Anterior cingulate cortex (tissue), 58 donors: ENCODE measurements at places on chromosomes 2 and 18.

- no peak for DNase-seq
These were observed 37.6 kb upstream of the PSME4 start for GRCh38 chr2:54008439-54008838.

DNA sequence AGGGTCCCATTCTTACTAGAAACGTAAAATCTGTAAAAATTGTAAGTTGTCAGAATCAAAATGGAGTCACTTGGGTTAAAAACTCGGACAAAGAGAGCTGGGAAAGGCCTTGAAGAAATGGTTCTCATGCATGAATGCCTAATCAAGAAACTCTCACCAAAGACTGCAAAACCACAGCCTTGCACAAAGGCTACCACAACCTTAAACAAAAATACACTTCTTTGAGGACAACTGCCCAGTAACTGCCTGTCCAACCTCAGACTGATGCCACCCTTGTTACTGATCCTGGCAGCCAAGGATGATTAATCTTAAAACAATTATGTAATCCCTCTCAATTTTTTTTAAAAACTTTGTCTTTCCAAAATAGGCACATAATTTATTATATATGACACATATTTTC is 299.3 kb downstream of the CCDC85A start:
- no peak for DNase-seq

GRCh38 chr2:102122115-102122514 is 20.4 kb upstream of the IL1R1 start:
- DNase-seq, result no peak

- no peak for DNase-seq
These were observed 225.0 kb upstream of the HS6ST1 start for GRCh38 chr2:128543646-128544045.

DNA sequence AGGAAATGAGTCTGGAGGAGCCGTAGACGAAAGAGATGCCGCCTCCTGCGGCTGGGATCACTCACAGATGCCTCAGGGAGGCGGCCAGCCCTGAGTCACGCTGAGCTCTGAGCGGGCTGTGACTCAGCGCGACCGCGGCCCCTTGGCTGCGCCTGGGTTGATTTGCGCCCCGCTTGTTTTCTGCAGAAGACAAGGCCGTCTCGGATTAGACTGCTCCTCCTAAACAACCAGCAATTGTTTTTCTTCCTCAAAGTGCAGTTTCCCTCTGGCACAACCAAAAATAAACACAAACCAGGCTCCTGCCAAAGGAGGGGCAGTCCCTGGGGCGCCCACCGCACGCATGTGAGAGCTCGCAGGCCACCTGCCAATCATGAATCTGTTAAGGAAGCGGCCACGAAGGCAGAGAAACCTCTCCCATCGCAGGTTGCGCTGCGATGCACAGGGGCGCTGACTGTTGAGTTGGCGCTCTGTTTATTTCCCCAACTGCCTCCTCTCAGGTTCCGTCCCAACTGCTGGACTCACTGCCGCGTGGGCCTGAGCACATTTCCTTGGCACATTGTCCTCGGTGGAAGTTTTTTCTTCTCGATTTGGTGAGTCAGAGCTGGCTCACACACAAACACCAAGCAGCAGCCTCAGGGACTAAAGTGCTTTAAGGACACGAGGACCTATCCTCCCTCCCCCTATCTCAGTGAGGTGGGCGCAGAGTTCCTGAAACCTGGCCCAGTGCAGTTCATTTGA is 85.2 kb upstream of the NDUFV2 start:
- DNase-seq, result peak; percentile 54

DNA sequence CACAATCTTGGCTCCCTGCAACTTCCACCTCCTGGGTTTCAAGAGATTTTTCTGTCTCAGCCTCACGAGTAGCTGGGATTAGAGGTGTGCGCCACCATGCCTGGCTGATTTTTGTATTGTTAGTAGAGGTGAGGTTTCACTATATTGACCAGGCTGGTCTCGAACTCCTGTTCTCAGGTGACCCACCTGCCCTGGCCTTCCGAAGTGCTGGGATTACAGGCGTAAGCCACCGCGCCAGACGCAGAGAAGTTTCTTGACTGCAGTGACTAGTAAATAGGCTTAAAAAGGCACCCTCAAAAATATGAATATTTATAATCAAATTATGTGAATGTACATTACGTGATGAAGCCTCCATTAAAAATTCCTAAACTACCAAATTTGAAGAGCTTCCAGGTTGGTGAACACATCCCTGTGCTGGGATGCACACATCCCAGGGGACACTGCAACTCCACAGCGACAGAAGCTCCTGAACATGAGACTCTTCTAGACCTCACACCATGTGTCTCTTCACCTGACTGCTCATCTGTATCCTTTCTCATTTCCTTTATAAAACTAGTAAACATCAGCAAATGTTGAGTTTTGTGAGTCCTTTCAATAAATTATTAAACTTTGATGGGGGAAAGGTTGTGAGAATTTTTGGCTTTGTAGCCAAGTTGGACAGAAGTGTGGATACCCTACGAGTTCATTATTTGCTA is 203.3 kb upstream of the SPOPL start:
- no peak for DNase-seq

DNA sequence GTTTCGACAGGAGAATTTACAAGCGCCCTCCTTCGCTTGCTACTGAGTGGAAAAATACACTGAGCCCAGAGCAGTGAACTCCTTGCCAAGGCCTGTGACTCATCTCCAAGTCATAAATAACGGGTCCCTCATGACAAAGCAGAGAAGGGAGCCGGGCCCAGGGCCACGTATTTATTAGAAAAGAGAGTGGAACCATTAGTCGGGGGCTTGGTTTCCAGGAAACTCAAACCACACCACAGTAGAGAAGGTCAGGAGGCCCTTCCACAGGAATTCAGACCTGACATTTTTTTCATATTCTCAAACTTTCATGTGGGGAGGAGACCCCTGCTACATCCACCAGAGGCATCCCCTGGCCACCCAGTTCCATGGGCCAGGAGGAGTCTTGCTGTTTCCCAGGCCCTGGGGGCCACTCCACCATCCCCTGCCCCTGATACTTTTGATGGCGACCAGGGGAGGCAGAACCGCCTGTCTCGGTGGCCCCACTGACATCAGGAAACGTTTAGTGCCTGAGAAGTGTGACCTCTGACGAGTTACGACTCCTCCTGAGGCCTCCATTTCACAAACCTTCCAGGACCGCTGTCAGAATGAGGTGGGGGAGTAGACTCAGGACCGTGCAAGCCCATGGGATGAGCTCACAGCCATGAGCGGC is 289.7 kb downstream of the DYSF start:
- DNase-seq, result no peak

DNA sequence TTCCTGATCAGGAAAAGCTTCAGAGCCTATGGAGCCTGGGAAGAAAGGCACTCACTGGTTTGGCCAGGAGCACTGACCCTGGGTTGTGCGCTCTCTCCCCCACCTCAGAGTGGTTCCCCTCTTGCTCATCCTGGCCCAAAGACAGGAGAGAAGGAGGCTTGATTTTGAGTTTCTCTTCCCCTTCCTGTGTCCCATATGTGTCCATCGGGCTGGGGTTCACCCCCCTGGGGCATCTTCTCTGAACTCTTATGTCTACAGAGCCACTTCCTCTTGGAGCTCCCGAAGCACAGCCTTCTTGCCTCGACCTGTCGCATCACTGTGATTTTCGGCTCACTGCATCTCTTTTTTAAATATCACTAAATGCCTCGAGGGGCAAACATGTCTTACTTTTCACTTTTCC is 692.3 kb downstream of the RNF144A start:
- no peak for DNase-seq

DNA sequence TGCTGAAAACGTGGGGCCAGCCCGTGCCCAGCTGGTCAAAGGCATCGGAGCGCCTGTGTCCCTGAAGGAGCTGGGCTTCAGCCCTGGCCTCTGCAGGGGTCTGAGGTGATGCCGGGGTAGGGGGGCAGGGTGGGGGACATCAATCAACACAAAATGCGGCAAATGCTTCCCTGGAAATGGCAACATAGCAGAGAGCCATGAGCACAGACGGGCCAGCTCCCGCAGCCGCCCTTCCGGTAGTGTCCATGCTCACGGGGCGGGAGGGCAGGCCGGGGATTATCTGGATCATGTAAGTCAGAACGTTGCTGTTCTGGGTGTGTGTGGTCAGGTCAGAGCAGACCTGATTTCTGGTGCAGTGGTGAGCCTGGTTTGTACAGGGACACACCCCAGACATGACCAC is 56.5 kb upstream of the TWIST2 start:
- DNase-seq, result no peak

DNA sequence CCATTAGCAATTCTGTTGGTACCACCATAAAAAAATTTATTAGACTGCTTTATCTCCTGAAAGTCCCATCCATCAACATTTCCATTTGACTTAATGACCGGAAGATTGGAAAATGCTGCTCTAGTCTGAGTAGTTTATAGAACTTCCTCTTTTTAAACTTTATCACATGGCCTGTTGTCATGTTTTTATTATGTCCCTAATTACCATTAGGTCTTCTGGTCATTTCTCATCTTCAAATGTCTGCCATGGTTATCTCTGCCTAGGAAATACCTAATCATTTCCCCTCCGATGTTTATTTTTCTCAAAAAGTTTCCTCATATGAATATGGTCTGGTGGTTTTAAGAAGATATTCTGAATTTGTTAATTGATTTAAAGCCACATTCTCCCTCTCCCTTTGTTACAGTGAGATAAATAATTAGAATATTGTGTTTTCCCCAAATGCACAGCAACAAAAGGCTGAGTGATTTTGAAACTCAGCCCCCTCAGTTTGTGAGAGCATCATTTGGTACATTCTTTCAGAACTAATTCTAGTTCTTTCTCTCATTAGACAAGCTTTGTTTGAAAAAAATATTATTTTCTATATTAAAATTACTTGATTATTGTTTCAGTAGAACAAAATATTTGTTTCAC is 317.1 kb upstream of the ST6GAL2 start:
- no peak for DNase-seq

DNA sequence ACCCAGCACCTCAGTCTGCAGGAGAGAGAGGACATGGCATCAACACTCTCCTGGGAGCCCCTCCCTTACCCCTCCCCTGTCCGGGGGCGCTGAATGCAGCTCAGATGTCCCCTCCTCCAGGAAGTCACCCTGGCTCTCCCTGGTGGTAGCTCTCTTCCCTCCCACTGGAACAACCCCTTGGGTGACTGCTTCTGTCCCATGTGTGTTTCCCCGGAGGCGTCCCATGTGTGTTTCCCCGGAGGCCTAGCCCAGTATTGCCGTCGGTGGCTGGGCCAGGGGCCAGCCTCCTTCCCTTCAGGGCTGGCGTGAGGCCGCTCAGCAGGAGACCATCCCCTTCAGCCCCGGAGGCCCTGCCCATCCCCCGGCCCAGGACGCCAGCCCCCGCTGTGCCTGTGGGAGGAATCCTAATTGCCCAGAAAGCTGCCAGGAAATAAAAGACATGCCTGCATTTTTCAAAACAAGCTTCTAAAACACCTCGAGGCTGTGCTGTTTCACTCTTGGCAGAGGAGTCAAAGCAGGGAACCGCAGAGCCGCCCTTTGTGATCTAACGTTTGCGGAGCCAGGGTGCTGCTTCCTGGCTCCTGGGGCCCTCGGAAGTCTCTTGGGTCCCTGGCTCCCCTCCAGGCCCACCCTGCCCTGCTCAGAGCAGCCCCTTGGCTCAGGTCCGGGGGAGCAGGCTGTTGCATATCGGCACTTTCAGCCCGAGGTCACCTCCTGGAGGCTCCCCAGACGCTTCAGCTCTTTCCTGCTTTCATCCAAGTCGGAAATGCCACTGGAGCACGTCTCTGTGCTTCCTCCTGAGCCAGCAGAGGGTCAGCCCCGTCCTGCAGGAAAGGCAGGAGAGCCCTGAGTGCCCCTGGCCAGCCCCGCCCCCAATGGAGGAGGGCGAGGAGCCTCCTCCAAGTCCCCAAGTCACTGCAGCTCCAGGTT is 11.4 kb downstream of the SNED1 start:
- DNase-seq, result no peak

GRCh38 chr2:60861736-60862135 is 19.6 kb upstream of the REL start:
- DNase-seq, result no peak

DNA sequence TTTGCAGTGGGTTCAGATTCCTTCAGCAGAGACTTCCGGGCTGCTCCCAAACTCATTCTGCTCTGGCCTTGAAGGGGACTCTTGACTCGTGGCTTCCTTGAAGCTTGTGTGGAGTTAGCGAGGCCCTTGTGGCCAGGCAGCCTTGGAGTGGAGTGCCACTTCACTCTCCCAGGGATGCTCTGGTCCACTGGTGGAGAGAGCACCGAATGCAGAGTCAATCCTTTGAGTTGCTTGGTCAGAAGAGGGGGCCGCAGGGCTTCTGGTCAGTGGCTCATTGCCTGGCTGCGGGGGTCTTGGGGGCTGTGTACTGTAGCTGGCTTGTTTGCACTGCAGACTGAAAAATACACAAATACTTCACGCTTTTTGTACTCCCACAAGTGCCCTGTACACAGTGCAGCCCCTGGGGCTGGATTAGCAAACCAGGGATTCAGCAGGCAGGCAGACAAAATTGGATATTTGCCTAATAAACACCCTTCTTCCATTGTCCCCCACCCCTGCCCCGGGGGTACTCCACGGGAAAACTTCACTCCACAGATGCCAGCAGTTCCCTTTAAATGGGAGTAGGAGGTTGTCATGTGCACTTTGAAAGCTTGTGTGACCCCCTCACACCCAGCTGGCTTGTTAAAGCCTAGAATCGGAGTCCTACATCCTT is 3.2 kb downstream of the GLI2 start:
- DNase-seq, result no peak

GRCh38 chr18:29882620-29883019 is 1159.9 kb downstream of the DSC3 start:
- no peak for DNase-seq

- no peak for DNase-seq
These were observed 85.9 kb downstream of the SPTBN1 start for GRCh38 chr2:54541995-54542394.

DNA sequence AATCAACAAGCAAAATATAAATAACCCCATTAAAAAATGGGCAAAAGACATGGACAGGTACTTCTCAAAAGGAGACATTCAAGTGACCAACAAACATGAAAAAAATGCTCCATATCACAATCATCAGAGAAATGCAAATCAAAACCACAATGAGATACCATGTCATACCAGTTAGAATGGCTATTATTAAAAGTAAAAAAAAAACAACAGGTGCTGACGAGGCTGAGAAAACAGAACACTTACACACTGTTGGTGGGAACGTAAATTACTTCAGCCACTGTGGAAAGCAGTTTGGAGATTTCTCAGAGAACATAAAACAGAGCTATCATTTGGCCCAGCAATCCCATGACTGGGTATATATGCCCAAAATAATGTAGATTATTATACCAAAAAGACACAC is 69.1 kb downstream of the CWC22 start:
- DNase-seq, result no peak

GRCh38 chr2:25178976-25179375 is 10.6 kb upstream of the POMC start:
- DNase-seq, result no peak

DNA sequence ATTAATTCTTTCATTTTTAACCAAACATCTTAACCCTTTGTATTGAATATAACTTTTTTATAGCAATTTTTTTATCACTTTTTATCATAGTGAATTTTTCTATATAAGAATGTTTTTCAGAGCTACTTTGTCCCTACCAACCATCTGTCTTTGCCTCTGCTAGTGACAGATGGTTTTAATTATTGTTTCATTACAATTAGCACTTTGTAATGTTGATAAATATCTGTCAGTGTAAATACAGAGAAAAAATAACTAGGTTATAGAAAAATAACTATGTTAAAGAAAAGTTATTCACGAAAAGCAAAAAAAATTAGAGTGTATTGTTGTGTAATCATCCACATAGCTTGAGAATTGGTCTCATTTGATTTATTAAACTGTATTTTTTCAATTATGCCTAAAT is 91.0 kb upstream of the CDH19 start:
- DNase-seq, result no peak
